ENCODE measurements at places on chromosomes 16 and 17. TPM values are rescaled to one million over a fixed set of nuclear protein-coding genes. Genes with fewer than 3 reads are reported as not detected.

GRCh38 chr16:86443508-86444147, 66.7 kb upstream of the FOXF1 start:
- H3K4me1 ChIP-seq, result no peaks in the 10 kb centered on the region
- H3K27me3 ChIP-seq, result peaks cover 30% of the 10 kb centered on the region
- no peak overlapping the region for H3K4me3 ChIP-seq
- DNase-seq, result no peak
- no peak overlapping the region for H3K27ac ChIP-seq

DNA sequence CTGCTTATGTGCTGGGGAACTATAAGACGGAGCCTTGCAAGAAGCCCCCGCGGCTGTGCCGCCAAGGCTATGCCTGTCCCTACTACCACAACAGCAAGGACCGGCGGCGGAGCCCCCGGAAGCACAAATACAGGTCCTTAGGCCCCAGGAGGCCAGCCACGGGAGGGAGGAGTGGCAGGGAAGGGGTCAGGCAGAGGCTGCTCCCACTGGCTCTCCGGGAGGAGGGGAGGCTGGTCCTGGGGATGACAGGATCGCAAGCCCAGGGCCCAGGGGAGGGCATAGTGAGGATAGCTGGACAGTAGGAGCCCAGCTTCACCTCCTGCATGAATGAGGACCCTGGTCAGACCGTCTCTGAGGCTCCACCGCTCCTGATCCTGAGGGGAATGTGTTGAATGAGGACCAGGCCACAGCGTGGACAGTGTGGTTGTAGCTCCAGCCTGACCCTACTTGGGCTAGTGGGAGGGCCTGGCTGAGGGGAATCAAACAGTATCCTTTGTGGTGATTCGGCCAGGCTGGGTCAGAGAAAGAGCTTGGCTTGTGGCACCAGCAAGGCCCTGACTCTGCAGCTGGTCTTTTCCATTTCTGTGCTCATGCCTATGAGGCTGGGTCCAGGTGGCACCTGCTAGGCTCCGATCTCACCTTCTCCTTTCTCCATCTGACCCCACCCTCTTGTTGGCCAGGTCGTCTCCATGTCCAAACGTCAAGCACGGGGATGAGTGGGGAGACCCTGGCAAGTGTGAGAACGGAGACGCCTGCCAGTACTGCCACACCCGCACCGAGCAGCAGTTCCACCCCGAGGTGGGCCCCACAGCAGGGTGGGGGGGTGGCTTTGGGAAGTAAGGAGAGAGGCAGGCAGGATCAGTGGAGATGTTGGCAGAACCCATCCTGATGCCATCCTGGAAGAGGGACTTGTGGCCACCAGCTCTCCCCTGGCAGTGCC, 28.7 kb downstream of the UNK start:
- no peak overlapping the region for H3K4me3 ChIP-seq
- H3K27ac ChIP-seq, result no peak overlapping the region
- H3K36me3 ChIP-seq, result peaks cover 5% of the 10 kb centered on the region

- H3K27me3 ChIP-seq, result no peaks in the 10 kb centered on the region
- no peak overlapping the region for H3K4me3 ChIP-seq
- DNase-seq, result no peak
- H3K27ac ChIP-seq, result no peak overlapping the region
Observed at GRCh38 chr17:65855245-65855644, 293.8 kb upstream of the AXIN2 start.

The FSCN2 gene
- total RNA-seq, result 0.36 TPM

DNA sequence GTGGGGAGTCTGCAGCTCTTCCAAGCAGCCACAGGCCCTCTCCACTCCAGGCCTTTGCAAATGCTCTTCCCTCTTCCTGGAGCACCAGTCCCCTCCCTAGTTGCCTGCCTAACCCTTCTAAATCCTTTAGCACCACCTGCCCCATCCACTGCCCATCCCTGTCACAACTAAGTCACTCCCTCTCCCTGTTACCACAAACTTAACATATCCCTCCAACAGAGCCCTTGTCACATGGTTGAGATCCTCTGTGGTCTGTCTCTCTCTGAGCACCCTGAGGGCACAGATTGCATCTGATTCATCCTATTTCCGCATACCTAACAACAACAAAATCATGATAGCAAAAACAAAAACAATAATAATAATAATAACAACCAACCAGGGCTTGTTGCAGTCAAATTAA, 11.0 kb upstream of the BEAN1 start:
- H3K27me3 ChIP-seq, result no peaks in the 10 kb centered on the region
- no peak for DNase-seq
- H3K4me1 ChIP-seq, result no peaks in the 10 kb centered on the region
- H3K4me3 ChIP-seq, result no peak overlapping the region
- no peak overlapping the region for H3K27ac ChIP-seq

The GNG13 gene
- not detected for total RNA-seq

The ATP2A1 gene
- total RNA-seq, result 2.8 TPM

GRCh38 chr16:31700200-31700529, 172.5 kb downstream of the AHSP start:
- DNase-seq, result no peak
- H3K27me3 ChIP-seq, result no peaks in the 10 kb centered on the region
- peak overlapping the region; percentile 90 for H3K4me3 ChIP-seq
- H3K4me1 ChIP-seq, result peaks cover 31% of the 10 kb centered on the region
- peaks cover 33% of the 10 kb centered on the region for H3K36me3 ChIP-seq

The CD7 gene
- 293 TPM for total RNA-seq

DNA sequence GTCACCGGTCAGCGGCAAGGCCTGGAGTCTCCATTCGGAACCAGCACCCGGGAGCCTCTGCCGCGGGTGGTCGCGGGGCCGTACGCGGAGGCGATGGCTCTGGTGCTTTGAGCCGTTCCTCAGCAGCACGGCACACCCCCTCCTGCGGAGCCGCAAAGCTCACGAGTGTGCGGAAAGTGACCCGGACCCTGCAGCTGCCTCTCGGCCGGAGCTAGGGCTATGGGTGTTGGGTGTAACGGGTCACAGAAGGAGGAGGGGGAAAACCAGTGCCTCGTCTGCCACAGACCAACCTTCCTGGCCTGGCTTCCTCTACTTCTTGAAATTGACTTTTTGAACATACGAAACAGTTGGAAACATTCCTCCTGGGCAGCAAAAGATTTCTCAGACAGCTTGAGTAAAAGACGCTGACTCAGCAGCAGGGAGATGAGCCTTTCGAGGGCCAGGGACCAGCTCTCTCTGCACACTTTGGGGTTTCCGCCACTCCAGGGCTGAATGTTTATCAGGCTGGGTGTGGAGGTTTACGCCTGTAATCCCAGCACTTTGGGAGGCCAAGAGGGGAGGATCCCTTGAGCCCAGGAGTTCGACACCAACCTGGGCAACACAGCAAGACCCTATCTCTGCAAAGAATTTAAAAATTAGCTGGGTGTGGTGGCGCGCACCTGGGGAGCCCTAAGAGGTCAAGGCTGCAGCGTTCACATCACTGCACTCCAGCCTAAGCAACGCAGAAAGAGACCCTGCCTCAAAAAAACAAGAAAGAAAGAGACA, 26.4 kb upstream of the PITPNA start:
- peaks cover 15% of the 10 kb centered on the region for H3K4me1 ChIP-seq
- H3K36me3 ChIP-seq, result no peaks in the 10 kb centered on the region
- H3K27ac ChIP-seq, result no peak overlapping the region
- no peak for DNase-seq
- no peaks in the 10 kb centered on the region for H3K27me3 ChIP-seq

GRCh38 chr16:22190081-22190775, 15.8 kb upstream of the EEF2K start:
- peaks cover 10% of the 10 kb centered on the region for H3K36me3 ChIP-seq
- H3K4me1 ChIP-seq, result peaks cover 47% of the 10 kb centered on the region
- H3K4me3 ChIP-seq, result peak overlapping the region; percentile 93
- peaks cover under 1% of the 10 kb centered on the region for H3K27me3 ChIP-seq
- peak; percentile 99 for DNase-seq
- H3K27ac ChIP-seq, result peak overlapping the region; percentile 98

DNA sequence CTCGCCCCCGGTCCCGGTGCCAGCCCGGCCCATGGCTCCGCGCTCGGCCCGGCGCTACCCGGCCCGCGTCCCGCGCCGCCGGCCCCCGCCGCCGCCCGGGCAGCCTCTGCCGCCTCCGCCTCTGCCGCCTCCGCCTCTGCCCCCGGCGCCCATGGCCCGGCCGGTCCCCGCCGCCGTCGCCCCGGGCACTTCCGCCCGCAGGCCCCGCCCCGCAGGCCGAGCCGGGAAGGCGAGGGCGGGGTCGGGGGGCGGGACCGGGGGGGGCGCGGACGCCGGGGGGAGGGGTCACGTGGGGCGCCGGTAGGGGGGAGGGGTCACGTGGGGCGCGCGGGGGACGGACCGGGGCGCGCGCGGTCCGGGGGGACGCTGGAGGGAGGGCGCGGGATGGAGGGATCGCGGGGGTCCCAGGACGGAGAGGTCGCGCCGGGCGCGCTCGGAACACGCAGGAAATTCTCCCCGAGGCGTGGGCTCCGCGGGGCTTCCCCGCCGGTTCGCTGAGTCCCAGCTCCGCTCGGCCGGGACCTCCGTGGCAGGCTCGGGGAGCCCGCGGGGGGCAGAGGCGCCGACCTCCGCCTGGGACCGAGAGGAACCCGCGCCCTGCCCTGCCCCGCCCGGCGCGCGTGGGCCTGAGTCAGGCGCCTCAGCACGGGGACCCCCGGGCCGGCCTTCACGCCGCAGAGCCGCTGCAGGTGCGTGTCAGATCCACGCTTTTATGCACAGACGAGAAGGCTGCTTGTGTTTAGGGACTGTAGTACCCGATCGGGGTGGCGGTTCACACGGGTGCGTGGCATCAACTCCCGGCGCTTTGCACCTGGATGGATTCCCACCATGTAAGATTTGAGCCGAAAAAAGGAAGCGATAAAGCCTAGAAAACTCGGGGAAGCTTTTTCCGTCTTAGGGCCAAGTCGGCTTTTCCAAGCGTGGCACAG, at the start of gene PGAP6:
Gene PGAP6, minus strand, starts transcription at position 190 of the 929 bp plus-strand sequence. Its CDS starts 157 bp downstream, at position 33.
- H3K27me3 ChIP-seq, result no peaks in the 10 kb centered on the region
- H3K36me3 ChIP-seq, result peaks cover under 1% of the 10 kb centered on the region
- peak; percentile 77 for DNase-seq
- H3K27ac ChIP-seq, result no peak within 1 kb of the TSS

DNA sequence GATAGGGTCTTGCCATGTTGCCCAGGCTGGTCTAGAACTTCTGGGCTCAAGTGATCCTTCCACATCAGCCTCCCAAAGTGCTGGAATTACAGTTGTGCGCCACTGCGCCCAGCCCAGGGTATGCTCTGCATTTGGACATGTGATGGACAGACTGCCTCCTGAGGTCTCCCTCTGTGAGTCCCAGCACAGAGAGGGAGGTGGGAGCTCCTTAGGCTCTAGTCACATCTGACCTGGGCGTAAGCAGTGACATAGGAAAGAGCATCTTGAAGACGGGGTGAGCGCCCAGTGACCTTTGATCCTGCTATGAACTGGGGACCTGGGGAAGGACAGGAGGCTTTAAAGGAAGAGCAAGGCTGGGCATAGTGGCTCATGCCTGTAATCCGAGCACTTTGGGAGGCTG, 2.2 kb upstream of the GFAP start:
- no peak overlapping the region for H3K27ac ChIP-seq
- no peaks in the 10 kb centered on the region for H3K36me3 ChIP-seq
- peaks cover 4% of the 10 kb centered on the region for H3K4me1 ChIP-seq

- peaks cover 27% of the 10 kb centered on the region for H3K36me3 ChIP-seq
- no peaks in the 10 kb centered on the region for H3K27me3 ChIP-seq
- H3K27ac ChIP-seq, result peak overlapping the region; percentile 82
- peaks cover 45% of the 10 kb centered on the region for H3K4me1 ChIP-seq
- DNase-seq, result peak; percentile 54
- peak overlapping the region; percentile 86 for H3K4me3 ChIP-seq
Observed at GRCh38 chr16:84648595-84649510, 542 bp downstream of the KLHL36 start.

DNA sequence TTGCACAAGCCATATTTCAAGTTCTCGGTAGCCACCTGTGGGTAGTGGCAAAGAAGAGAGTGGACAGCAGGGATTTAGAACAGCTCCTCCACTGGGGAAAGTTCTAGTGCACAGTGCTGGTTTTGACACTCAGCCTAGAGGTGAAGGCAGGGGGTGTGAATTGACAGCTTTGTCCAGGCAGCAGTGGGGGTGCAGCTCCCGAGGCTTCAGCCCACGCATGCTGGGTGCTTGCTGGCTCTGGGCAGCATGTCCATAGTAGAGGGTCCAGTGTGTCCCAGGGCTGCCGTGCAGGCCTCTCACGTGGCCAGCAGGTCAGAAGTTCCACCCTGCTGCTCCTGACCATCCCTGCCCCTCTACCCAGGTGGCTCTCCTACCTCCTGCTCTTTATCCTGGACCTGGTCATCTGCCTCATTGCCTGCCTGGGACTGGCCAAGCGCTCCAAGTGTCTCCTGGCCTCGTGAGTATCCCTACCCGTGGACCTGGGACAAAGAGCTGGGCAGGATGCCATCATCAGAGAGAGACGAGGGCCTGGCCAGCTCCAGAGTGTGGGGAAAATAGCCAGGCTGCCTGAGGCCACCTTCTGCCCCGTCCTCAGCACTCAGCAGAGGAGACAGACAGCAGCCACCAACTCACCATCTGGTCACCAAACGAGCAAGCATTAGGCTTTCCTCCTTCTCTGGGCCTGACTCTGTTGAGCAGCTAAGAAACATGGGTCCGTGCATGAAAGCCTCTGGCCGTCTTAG, 29.8 kb downstream of the TTYH2 start:
- no peak for DNase-seq
- H3K27ac ChIP-seq, result no peak overlapping the region
- no peaks in the 10 kb centered on the region for H3K27me3 ChIP-seq
- H3K36me3 ChIP-seq, result peaks cover 1% of the 10 kb centered on the region

The CBX2 gene
- total RNA-seq, result 5.4 TPM

The TNFRSF17 gene
- not detected for total RNA-seq

The MYH11 gene
- total RNA-seq, result not detected

- no peaks in the 10 kb centered on the region for H3K36me3 ChIP-seq
- peaks cover 13% of the 10 kb centered on the region for H3K4me1 ChIP-seq
- no peak overlapping the region for H3K4me3 ChIP-seq
- peak overlapping the region; percentile 48 for H3K27ac ChIP-seq
- no peak for DNase-seq
- H3K27me3 ChIP-seq, result no peaks in the 10 kb centered on the region
Observed at GRCh38 chr16:69411064-69411985, 13.1 kb upstream of the CYB5B start.

The ABCA9 gene
- not detected for total RNA-seq

GRCh38 chr17:45293413-45294211, 23.2 kb downstream of the MAP3K14 start:
- H3K36me3 ChIP-seq, result peaks cover 37% of the 10 kb centered on the region
- H3K4me1 ChIP-seq, result peaks cover 61% of the 10 kb centered on the region
- H3K27ac ChIP-seq, result peak overlapping the region; percentile 39

The KRT17 gene
- total RNA-seq, result not detected

The PARD6A gene
- total RNA-seq, result 7.8 TPM

- H3K27me3 ChIP-seq, result no peaks in the 10 kb centered on the region
- peaks cover 17% of the 10 kb centered on the region for H3K36me3 ChIP-seq
- DNase-seq, result no peak
- no peak overlapping the region for H3K27ac ChIP-seq
- no peak overlapping the region for H3K4me3 ChIP-seq
Observed at GRCh38 chr17:13777003-13777402, 175.3 kb upstream of the HS3ST3A1 start.

- H3K27me3 ChIP-seq, result no peaks in the 10 kb centered on the region
- H3K4me3 ChIP-seq, result no peak overlapping the region
- no peaks in the 10 kb centered on the region for H3K4me1 ChIP-seq
- no peak overlapping the region for H3K27ac ChIP-seq
Observed at GRCh38 chr17:17001076-17001777, 29.3 kb upstream of the TNFRSF13B start.
